Activated T-cell treated with anti-CD3 and anti-CD28 coated beads for 24 hours (primary cell): ENCODE measurements at places on chromosomes 4 and X.

GRCh38 chrX:131725001-131725654 is 181.3 kb downstream of the OR13H1 start:
- no peak for DNase-seq

GRCh38 chr4:18250564-18250963 is 229.0 kb upstream of the LCORL start:
- DNase-seq = no peak

DNA sequence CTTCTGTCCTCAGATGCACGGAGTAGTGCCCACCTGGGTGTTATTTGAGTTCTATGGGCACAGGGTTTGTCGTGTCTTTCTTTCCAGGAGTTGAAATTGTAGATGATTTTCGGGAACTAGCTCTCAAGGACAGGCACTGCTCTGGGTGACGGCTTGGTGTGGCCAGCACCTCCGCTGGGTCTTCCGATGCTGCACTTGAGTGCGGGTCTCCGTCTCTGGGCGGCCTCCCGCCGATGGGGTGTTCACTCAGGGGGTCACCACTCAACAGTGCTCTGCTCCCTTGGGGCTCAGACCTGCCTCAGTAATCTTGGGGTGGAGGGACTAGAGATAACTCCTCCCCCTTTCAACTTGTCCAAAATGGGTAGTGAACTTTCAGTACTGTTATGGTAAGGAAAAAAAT is 2.5 kb downstream of the ZFP92 start:
- DNase-seq = no peak

GRCh38 chr4:172141025-172141424 is 327.8 kb downstream of the GALNTL6 start:
- no peak for DNase-seq

DNA sequence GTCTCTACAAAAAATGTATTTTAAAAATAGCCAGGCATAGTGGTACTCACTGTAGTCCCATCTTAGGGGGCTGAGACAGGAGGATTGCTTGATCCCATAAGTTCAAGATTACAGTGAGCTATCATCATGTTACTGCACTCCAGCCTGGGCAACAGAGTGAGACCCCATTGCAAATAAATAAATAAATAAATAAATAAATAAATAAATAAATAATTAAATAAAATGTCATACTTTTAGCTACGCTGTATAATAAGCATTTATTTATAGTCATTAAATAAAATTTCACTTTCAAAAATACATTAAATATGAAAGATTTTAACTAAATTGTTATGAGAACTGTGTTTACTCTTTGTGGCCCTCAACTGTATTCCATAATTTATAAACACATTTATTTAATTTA is 1124.2 kb downstream of the PCDH7 start:
- no peak for DNase-seq

DNA sequence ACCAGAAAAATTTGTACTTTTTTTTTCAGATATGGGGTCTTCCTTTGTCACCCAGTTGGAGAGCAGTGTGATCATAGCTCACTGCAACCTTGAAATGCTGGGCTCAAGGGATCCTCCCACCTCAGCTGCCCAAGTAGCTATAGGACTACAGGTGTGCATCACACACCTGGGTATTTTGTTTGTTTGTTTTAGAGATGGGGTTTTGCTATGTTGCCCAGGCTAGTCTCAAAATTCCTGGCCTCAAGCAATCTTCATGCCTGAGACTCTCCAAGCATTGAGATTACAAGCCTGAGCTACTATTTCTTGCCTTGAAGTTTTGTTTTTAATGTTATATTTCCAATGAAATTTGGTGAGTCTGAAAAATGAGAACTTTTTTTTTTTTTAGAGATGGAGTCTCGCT is 847.8 kb downstream of the TRIML1 start:
- no peak for DNase-seq

- DNase-seq = no peak
Measured at GRCh38 chr4:83080561-83080960, 34.0 kb downstream of the PLAC8 start.

GRCh38 chrX:37767430-37767829 is 12.4 kb upstream of the CYBB start:
- DNase-seq = no peak

DNA sequence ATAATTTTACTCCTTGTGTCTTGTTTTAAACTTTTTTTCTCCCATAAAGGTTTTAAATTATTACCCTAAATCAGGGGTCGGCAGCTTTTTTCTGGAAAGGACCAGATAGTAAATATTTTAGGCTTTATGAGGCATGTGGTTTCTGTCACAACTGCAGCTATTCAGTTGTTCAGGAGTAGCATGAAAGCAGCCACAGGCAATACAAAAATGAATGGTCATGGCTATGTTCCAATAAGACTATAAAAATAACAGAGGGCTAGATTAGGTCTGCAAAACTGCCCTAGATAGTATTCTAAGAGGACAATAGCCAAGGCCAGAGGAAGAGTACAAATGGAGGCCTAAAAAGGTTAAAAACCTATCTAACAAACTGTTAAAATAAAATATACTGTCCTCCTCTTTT is 24.6 kb downstream of the HERC5 start:
- no peak for DNase-seq

GRCh38 chr4:159564615-159565014 is 461.7 kb downstream of the RAPGEF2 start:
- DNase-seq = no peak

DNA sequence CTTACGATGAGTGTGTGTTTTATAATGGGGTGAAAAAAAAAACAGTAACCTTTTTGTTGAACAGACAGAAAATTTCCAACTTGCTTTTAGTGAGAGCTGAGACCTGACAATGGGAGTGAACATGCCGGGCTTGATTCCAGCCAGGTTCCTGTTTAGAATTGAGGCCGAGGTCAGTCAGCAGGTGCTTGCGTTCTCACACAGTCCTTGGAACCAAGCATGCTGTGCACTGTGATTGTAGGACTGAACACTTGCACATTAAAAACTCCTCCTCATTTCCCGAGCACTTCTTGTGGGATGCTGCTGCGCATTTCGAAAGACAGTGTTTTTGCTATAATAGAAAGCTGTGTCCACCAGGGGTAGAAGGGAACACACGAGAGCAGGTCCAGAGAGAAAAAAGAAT is 51.8 kb downstream of the TMEM131L start:
- no peak for DNase-seq

GRCh38 chr4:30245140-30245539 is 475.0 kb upstream of the PCDH7 start:
- DNase-seq = no peak

- DNase-seq = no peak
Measured at GRCh38 chrX:72308566-72309296, 3.0 kb upstream of the CITED1 start.

DNA sequence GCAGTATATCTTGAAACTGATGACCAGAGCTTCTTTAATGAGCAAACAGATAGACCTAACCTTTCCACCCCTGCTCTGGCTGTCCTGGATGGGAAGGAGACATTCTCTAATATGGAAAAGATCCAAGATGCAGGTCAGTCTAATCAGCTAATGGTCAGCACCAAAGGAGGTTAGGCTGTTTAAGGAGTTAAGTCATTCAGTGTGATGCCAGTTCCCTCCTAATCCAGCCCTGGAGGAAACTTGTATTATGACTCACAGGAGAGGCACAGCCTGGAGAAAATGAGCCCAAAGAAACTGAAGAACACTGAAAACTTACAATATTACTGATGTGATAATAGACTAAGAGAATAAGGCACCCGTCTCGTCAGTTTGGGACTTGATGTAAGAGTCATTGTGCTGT is 323.0 kb downstream of the HNRNPD start:
- no peak for DNase-seq

DNA sequence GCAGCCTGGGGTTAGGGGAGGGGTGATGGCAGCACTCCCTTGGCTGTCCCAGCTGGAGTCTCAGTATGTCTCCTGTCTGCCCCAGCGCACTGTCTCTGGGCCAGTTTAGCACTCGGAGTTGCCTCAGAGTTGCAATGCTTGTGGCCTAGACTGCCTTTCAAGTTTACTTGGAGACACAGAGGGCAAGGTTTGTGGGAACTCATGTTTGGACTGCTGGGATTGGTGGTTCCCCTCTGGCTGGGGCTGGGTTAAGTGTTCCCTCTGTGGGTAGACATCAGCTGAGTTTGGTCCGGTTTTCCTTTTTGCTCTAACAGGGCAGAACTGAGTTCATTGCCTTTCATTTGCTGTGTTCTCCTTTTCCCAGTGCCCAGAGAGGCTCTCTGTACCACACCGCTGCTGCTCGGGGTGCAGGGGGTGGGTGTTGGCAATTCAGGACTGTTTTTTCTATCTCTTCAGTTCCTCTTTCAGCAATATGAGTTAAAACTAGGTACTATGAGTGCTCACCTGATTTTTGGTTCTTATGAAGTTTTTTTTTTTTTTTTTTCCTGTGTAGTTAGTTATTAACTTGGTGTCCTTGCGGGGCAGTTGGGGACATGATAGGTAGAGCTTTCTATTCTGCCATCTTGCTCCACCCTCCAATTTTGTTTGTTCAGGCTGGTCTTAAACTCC is 17.2 kb downstream of the RAB33B start:
- no peak for DNase-seq
